ENCODE measurements at places on chromosomes 4 and X. TPM values are rescaled to one million over a fixed set of nuclear protein-coding genes. Genes with fewer than 3 reads are reported as not detected.

PIR gene
- total RNA-seq = 15.4 TPM

ENAM gene
- not detected for total RNA-seq

FGFBP2 gene
- total RNA-seq = not detected

PDE6B gene
- total RNA-seq = under 0.01 TPM

NDP gene
- total RNA-seq = 0.52 TPM

HSFX4 gene
- not detected for total RNA-seq

All from epithelial cell of alveolus of lung (primary cell).